ENCODE measurements at places on chromosomes 7 and 10. TPM values are rescaled to one million over a fixed set of nuclear protein-coding genes. Genes with fewer than 3 reads are reported as not detected.

Gene LDB3
- total RNA-seq: not detected

Gene STEAP1B
- not detected for total RNA-seq

Gene SFTPA1
- total RNA-seq: not detected

Gene SMARCD3
- 1.3 TPM for total RNA-seq

Gene MAD1L1
- total RNA-seq: 103 TPM

Gene PKD2L1
- total RNA-seq: not detected

Gene ASB15
- not detected for total RNA-seq

Gene PRF1
- total RNA-seq: not detected
